ENCODE measurements at places on chromosomes 6 and 20.

DNA sequence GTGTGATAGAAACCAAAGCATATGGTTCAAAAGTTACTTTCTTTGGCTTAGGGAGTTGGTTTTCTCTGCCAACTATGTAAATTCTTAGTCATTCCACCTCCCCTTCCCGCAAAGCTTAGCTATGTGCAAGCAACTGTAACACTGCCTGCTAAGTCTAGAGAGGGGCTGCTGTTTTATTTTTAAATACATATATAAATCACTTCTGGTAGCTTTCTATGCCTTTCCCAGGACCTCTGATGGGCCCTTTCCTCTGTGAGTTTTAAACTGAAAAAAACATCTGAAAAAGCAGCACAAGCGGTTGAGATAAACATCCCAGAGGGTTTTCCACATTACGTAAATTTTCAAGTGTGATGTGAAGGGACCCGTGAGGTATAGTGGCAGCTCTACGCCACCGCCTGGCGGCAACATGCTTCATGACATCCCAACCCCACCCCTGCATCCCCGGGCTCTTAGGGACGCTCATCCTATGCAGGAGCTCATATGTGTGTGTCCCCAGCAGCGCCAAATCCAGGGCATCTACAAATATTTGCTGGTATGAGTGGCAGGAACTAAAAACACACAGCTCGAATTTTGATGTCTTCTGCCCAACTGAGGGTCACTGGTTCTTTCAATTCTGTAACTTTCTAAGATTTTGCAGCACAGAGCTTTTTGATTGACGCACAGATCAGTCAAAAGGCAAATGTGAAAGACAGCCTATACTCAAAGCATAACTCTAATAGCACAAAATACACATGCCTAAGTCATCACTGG, 12.7 kb downstream of the SAYSD1 start:
- no peak for DNase-seq

DNA sequence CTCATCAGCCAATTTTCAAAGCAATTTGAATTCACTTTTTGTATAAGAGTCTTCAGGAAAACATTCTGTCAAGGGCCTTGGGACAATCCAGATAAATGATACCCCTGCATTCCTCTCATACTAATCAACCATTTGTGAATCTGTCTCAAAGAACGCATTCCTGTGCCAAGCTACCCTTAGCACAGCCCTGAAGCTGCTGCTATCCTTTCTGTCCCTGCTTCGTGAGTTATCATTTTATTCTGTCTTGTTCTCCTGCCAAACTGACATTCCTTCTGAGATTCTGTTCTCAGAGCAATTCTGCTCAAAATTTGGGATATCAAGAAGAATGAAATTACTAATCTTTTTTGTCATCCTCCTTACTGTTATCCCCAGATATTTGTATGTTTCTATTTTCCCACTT, 213.9 kb upstream of the STXBP5 start:
- DNase-seq: no peak

- no peak for DNase-seq
These were observed 48.3 kb downstream of the AHI1 start for GRCh38 chr6:135449246-135449645.

- DNase-seq: no peak
These were observed 106.8 kb downstream of the COL19A1 start for GRCh38 chr6:69973138-69973537.

GRCh38 chr6:9007027-9007426, 571.7 kb upstream of the SLC35B3 start:
- no peak for DNase-seq

- DNase-seq: no peak
These were observed 58.0 kb downstream of the RIPOR3 start for GRCh38 chr20:50633361-50633760.

GRCh38 chr6:453152-453551, 61.6 kb downstream of the IRF4 start:
- no peak for DNase-seq

DNA sequence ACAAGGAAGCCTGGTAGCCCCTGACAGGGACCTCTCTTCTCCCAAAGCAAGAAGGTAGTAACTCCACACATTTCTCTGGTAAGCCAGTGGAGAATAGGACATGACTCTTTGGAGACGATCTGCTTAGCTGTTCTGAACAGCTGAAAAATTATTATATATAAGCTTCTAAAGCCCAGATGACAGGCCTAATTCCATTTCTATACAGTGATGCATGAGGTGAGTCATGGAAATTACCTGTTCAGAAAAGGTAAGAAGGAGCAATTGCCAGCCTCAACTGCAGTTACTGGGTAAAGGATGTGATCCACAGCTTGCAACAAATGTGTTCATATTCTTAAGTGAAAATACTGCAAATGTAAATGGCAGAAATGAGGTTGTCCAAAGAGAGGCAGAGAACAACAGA, 54.0 kb downstream of the PREP start:
- no peak for DNase-seq

- no peak for DNase-seq
These were observed 269.4 kb downstream of the NKAIN2 start for GRCh38 chr6:124073021-124073420.

DNA sequence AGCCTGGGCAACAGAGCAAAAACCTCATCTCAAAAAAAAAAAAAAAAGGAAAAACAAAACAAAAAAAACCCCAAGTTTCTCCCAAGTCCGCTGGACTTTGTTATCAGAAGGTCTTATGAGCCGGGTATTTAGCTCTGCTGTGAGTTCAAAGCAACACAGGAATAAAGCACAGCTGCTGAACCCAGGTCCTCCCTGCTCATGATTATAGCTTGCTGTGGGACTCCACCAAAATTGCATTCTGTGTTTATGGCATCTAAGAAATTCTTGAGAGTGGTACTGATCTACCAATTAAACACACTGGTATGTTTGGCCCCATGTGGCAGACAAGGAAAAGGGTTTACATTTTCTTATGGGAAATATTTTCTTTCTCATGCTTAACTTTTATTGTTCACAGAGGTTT, 93.6 kb upstream of the NEDD9 start:
- DNase-seq: no peak

GRCh38 chr6:41746107-41746506, 1.1 kb downstream of the PGC start:
- DNase-seq: no peak

GRCh38 chr20:43949741-43950618, 35.3 kb downstream of the TOX2 start:
- DNase-seq: no peak

DNA sequence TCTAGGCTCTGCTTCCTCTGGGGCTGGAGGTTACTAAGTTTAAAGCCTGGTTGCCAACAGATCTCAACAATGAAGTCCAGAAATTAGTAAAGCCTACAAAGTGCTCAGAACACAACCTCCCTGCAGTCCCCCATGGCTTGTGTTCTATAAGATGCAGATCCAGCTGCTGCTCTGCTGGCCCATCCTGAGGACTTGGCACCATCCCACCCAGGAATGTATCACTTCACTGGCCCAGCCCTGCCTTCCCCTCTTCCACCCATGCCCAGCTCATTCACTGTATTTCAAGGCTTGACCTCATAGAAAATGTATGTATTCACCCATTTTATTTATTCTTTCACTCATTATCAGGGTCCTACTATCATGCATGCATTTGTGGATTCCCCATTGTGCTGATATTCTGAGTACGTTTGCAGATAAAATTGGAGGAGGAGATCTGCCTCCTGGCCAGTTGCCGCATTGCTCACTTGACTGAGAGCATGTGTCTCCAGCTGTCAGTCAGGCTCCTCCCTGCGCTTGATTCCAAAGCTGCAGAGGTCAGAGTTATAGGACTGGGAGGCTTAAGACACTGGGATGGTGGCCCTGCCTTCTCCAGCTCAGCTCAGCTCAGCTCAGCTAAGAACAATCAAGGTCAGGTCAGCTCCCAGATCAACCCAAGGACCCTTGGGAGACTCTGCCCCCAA, 104.8 kb downstream of the MAFB start:
- no peak for DNase-seq

- no peak for DNase-seq
These were observed 384.4 kb downstream of the BMP2 start for GRCh38 chr20:7151676-7152470.

GRCh38 chr6:131910219-131910589, 41.0 kb downstream of the CCN2 start:
- DNase-seq: no peak

- DNase-seq: no peak
These were observed 136.6 kb downstream of the CCDC170 start for GRCh38 chr6:151630387-151630786.

GRCh38 chr6:140380427-140381218, 1006.2 kb upstream of the CITED2 start:
- DNase-seq: no peak

GRCh38 chr20:47789081-47789763, 3.9 kb upstream of the SULF2 start:
- no peak for DNase-seq

GRCh38 chr6:41602422-41602743, 35.9 kb upstream of the MDFI start:
- DNase-seq: no peak

GRCh38 chr6:63245909-63246308, 34.6 kb downstream of the FKBP1C start:
- no peak for DNase-seq

- DNase-seq: no peak
These were observed 180.0 kb upstream of the RREB1 start for GRCh38 chr6:6927521-6928361.

DNA sequence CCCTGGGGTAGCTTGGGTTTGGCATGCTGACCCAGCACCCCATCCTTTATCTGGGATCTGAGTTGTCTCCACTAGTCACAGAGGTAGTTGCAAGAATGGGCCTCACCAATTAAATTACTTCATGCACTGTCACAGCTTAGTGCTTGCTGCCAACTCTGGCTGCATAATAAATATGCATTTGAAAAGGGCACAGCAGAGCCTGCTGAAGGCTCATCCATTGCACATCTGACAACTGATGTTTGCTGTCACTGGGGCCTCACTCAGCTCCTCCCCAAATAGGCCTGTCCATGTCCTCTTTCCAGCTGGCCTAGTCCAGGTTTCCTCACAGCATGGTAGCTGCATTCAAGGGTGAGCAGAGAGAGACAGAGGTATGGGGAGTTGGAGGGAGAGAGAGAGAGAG, 13.3 kb upstream of the NXT1 start:
- no peak for DNase-seq

DNA sequence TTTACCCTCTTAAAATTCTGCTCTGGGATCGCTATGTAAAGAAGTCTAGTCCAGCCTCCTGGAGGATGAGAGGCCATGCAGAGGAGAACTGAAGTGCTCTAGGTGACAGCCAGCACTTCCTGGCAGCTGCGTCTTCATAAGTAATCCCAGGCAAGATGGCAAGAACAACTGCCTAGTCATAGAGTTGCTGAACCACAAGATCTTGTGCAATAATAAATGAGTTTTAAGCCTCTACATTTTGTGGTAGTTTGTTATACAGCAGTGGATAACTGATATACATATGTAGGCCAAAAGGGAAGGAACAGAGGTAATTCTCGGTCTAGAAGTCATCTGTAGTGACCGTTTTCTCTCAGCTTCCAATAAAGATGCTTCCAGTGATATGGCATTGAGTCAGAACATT, 103.8 kb upstream of the FLRT3 start:
- DNase-seq: no peak

- DNase-seq: no peak
These were observed 900.1 kb upstream of the SLC35B3 start for GRCh38 chr6:9335431-9335830.
